ENCODE measurements at places on chromosomes 12 and 14.

- no peak for DNase-seq
Measured at GRCh38 chr14:53515276-53515675, 362.2 kb upstream of the DDHD1 start.

DNA sequence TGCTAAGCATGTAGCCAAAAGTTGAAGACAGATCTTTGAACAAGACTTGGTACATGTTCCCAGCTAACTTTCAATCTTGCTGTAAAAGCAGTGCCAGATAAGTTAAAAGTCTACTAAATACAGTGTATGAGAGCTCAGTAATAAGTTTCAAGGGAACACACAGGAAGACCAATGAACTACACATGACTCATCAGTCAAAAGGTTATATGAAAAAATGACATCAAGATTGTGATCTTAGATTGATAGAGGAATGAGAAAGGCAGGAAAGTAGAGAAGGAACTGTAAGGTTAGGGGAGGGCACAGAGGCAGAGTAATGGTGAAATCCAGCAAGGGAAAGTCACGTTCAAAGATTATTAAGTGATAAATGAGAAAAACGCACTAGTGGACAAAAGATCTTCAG is 249.9 kb upstream of the FLRT2 start:
- DNase-seq = no peak

GRCh38 chr12:90124289-90124688 is 415.7 kb upstream of the ATP2B1 start:
- no peak for DNase-seq

GRCh38 chr12:5720381-5721005 is 224.6 kb downstream of the ANO2 start:
- no peak for DNase-seq

GRCh38 chr12:6382371-6382770 is 1.6 kb upstream of the LTBR start:
- no peak for DNase-seq

DNA sequence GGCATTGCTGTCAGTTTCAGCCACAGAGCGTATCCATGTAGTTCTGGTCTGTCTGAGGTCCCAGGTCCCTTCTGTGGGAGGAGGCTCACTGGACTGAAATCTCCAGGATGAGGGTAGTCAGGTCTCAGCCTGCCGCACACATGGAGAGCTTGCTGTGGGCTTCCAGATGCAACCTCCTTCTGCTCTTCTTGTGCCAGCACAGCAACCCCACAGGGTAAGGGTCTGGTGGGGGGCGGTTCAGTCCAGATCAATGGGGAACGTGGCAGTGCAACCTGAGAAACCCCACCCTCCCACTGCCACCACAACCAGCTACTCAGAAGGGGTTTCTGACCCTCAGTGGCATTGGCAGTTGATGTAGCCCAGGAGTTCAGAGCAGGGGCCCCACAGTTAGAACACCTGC is 61.2 kb downstream of the BEGAIN start:
- no peak for DNase-seq

DNA sequence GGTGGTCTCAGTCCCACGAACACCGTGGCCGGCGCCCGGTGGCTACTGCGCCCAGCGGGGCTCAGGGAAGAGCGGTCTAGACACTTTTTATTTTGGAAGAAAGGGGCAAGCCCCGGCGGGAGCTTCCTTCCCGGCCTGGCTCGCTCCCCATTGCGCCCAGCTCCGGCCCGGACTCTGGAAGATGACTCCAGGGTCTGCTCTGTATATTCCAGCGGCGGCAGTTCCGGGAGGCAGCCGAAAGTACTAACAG is 225.1 kb upstream of the CRY1 start:
- no peak for DNase-seq

GRCh38 chr14:28764257-28765160 is 2.1 kb upstream of the FOXG1 start:
- no peak for DNase-seq

DNA sequence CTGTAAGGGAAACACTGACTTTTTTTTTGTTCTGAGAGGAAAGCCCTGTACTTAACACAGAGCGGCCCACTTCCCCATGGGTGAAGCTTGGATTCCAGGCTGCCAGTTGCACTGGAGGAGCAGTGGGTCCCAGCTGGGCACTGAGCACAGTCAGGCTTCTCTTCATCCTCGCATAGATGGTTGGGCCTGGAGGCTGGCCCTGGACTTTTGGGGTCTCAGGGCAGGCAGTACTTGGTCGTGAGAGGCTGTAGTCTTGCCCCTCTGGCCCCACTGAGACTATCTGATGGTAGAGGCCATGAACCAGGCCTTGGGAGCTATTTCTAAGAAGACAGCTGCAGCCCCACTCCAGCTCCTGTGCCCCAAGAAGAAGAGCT is 6.2 kb upstream of the LHX5 start:
- DNase-seq = no peak

DNA sequence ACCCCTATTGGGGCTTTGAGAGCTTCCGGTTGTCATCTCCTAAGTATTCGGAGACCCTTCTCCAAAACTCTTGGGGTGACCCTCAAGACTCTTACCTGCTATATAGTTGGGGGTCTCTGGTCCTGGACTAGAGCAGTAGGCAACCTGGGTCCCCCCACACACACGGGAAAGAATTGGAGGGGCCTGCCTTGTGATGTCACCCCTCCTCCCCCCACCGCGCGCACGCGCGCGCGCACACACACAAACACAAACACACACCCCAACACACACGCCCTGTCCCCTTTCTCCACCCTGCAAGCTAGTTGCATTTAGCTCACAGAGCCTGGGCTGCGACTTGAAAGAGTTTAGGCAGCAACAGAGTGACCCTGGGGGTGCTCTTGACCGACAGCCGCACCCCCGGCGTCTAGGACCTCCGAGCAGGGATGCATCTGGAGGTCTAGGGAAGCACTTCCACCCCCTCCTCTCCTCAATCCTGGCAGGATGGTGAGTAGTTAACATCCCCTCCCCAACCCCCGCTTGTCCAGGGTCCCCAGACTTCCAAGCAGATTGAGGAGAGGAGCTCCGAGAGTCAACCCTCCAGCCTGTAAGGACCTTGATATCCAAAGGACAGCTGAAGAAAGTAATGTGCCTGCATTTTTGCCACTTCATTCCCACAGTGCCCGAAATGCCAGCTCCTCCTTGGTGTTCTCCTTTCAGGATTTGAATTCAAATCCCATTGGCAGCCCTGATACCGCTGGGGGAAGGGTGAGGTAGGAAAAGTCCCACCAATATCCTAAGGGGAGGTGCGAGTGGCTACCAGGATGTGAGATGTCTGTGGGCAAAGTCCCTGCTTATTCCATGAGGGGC is 1.4 kb upstream of the DNAJC14 start:
- DNase-seq = peak; percentile 89

DNA sequence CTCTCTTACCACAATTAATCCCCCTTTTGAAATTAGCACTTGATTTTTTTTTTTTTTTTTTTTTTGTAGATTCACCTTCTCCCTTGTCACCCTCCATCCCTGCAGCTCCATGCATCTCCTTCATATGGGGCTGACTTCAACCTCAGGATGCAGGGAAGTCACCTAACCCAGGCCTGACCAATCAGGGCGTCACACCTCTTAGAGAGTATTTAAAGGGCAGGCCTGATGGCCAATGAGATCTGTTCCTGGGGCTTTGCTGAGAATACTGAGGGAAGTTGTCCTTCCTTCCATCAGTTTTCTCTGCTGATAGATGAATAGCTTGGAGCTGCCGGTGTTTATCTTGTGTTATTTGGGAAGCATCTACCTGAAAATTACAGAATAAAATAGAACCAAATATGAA is 1104.7 kb upstream of the TMEM132C start:
- DNase-seq = no peak

Data from ascending aorta (tissue), 2 donors.